Adipose tissue (tissue), 3 donors: ENCODE measurements at places on chromosomes 3 and 15. TPM values are rescaled to one million over a fixed set of nuclear protein-coding genes. Genes with fewer than 3 reads are reported as not detected.

The GPR176 gene
- polyA plus RNA-seq: 2.7 TPM

The CHRM5 gene
- polyA plus RNA-seq: not detected

The TICRR gene
- polyA plus RNA-seq: 0.06 TPM

The FGF12 gene
- 0.79 TPM for polyA plus RNA-seq

The FOXL2 gene
- not detected for polyA plus RNA-seq

The ERICH6 gene
- polyA plus RNA-seq: not detected

The FANCD2OS gene
- not detected for polyA plus RNA-seq

The KCNMB2 gene
- polyA plus RNA-seq: 1.0 TPM

The CACNA2D3 gene
- 3.0 TPM for polyA plus RNA-seq

The ARPIN gene
- polyA plus RNA-seq: 18.8 TPM

The MTFMT gene
- 6.9 TPM for polyA plus RNA-seq

The PIGZ gene
- 7.7 TPM for polyA plus RNA-seq

The SNTN gene
- not detected for polyA plus RNA-seq

The COLQ gene
- 0.61 TPM for polyA plus RNA-seq

The NR2F2 gene
- 9.7 TPM for polyA plus RNA-seq

The IL17RD gene
- 0.60 TPM for polyA plus RNA-seq
